ENCODE measurements at places on chromosomes 13 and 19. TPM values are rescaled to one million over a fixed set of nuclear protein-coding genes. Genes with fewer than 3 reads are reported as not detected.

CD79A gene
- 0.81 TPM for total RNA-seq

CGB1 gene
- total RNA-seq, result not detected

RGCC gene
- 48.6 TPM for total RNA-seq

KIR2DL4 gene
- not detected for total RNA-seq

KANK3 gene
- 0.23 TPM for total RNA-seq
